ENCODE measurements at places on chromosomes 6 and 20.

- DNase-seq = no peak
These were observed 78.4 kb upstream of the FBXL4 start for GRCh38 chr6:99026135-99026534.

DNA sequence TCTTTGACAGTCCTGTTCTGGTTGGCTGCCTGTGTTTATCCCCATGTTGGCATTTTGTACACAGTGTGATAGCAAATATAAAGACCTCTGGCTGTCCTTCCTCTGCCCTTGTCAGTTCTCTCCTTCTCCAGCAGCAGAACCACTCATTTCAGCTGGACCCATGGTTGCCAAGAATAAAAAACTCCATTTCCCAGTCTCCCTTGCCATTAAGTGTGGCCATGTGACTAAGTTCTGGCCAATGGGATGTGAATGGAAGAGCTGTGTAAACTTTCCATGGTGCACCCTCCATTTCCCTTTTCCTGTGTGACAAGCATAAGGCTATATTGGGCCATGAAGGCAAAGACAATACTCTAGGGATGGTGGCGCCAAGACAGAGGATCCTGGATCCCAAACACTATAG lies 78.4 kb upstream of the TBC1D7 start:
- no peak for DNase-seq

GRCh38 chr20:25676164-25676809 lies 20.4 kb downstream of the ZNF337 start:
- DNase-seq = no peak

GRCh38 chr20:63122626-63123025 lies 93.3 kb downstream of the YTHDF1 start:
- no peak for DNase-seq

DNA sequence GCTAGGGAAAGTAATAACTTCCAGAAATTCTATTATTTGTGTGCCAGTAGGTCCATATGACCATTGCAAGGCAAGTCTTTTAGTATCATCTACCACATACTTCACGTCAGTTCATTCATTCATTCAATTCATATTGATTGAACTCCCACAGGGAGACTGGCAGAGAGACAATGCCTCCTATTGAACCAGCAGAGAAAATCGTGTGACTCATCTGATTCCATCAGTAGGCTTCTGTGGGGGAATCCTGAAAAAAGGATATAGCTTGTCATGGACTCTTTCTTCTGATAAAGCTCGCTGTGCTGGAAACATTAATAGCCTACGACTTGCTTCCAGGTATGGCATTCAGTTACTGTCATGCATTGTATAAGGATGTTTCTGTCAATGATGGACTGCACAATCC lies 45.3 kb upstream of the CNR1 start:
- no peak for DNase-seq

DNA sequence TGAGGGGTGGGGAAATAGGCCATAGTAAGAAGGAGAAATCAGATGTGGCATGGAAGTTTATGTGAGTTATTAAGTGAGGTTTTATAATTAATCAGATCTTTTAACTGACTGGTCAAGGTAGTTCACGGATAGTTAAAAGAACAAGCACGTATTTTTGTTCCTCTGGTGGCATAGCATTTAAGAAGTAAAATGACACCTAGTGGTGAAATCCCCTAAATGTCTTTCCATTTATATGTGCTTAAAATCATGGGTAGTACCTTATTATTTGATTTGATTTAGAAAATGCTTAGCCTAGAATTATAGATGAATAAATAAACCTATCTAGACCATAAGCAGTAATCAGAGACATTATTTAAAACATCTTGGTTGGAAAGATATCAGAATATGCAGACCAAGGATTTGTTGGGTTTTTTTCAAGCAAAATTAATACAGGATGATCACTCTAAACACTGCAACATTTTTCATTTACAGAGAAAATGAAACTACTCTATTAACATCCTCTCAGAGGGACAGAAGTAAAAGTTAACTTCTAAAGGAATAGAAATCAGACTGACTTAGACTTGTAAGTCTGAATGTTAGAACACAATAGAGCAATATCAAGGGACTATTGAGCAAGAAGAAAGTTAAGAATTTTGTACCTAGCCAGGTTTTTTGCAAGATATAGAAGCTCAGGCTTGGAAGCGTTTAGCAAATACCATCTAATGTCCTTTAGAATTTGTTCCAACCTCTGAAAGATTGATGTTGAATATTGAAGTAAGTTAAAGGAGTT lies 81.1 kb downstream of the STXBP5 start:
- DNase-seq = no peak

DNA sequence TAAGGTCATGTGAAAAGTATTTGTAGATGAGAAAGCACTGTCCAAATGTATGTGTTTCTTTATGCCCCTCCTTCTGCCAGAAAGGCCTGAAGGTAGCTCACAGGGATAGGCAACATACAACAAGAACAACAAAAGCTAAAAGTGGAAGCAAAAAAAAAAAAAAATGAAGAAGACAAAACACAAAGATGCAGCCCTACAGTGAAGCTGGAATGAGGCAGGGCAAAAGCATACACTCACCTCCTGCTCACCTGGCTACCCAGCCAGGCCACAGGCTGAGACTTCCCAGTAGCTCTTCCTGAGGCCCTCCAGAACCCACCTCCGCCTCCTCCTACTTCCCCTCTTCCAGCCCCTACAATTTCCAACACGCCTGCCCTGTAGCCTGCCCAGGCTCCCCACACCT lies 2.4 kb downstream of the UNC5CL start:
- no peak for DNase-seq

DNA sequence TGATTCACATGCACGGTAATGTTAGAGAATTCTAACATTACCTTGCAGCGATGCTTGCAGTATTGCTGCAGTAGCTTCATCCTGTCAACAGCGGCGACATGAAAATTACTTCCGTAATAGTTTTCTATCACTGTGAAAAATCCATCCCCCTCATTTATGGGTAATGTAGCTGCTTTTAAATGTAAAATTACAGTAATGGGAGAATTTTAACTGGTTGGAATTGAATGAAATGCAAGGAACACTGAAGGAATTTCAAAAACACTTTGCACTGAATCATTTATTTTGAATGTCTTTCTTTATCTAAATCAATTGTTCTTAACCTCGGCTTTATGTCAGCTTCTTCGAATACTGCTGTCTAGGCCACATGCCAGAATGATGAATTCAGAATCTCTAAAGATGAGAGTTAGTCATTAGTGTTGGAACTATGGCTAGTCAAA lies 102.4 kb upstream of the HIVEP1 start:
- no peak for DNase-seq

DNA sequence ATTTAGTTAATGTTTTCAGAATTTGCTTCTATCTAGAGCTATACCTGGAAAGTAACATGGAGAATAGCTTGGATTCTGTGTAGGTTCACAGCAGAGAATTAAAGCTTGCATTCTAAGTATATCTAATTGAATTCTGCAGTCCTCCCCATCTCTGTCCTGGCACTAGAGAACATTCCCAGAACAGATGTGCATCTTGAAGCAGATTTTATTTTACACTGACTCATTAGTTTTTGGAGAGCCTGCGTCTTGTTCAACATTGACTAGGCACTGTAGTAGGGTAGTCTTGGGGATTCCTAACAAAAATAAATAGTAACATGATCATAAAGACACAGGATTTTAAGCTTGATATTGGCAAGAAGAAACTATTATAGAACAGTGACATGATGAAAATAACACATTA lies 36.2 kb upstream of the BAG2 start:
- DNase-seq = no peak

GRCh38 chr6:43058531-43058930 lies 703 bp downstream of the MRPL2 start:
- no peak for DNase-seq

DNA sequence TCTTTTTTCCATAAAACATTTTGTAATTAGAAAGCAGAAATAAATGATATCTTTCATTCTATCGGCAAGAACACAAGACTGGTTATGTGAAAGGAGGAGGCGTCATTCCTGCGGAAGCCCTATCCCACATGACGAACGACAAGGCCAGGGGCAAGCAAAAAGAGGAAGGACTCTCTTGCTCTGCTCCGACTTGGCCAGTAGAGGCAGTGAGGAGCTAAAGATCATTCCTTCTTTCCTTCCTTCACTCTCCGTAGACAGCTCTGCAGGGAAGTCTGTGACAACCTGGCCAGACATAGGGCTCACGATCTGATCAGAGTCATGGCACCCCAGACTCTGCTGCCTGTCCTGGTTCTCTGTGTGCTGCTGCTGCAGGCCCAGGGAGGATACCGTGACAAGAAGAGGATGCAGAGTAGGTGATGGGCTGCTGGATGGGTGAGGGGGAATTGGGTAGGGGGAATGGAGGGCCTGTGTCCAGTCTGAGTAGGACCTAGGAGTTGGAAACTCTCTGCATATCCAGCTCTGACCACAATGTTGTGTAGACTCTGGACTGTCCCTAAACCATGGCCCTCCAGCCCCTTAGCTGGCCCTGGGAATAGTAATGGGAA lies at the start of gene WFDC10A:
Gene WFDC10A (plus strand): TSS at position 244 of the 605 bp plus-strand sequence. CDS start 75 bp downstream, at position 319.
- no peak for DNase-seq

DNA sequence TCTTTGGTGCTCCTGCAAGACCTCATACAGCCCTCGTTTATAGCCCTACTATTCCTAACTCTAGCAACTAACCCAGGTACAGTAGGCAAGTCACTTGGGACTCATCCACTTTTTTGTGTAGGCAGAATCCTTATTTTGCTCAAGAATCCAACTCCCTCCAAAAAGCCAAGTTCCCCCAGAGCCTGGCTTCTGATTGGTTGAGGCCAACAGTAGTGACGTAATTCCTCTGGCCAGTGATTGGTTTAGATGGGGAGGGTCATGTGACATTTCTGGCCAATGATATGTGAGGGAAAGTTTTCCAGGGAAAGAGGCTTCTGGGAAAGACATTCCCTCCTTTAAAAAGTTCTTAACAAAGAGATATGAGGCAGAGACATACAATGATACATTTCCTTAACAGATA lies 32.1 kb downstream of the KIAA1755 start:
- no peak for DNase-seq

GRCh38 chr6:89970072-89970471 lies 75.8 kb downstream of the GJA10 start:
- no peak for DNase-seq

DNA sequence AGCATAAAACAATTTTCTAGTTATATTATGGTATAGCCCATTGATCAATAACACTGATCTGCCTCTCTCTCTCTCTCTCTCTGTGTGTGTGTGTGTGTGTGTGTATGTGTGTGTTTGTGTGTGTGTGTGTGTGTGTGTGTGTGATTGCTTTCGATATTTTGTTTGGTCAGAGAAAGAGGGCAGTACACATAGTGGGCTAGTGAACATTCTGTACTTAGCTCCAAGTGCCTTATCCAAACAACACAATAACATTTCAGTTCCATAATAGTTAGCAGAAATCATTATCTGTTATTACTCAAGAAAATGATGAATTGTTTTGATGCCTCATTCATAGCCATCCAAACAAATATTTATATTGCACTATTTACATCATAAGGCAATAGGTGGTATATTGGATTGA lies 979.1 kb upstream of the CITED2 start:
- DNase-seq = no peak

- no peak for DNase-seq
These were observed 99.1 kb upstream of the DUSP22 start for GRCh38 chr6:193180-193579.

DNA sequence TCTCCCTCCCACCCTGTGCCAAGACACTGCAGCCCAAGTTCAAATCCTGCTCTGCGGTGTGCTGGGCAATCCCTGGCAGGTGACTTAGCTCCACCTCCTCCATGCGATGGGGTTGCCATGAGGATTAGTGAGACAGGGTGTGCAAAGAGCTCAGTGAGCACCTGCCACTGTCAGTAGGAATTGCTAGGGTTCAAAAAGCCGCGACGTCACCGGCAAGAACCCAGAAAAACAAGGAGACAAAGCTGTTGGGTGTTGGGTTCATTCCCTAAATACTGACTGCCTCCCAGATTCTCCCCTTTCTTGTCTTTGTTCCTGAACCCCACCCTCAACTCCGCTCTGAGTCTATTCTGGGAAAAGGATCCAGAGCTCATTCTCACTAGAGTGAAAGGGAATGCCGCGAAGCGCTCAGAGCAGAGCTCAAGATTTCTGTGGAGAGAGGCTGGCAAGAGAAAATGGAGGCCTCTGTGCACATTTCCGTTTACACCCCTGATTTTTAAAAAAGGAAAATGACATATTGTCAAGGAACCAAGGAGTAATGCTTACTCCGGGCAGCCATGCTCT lies 13.3 kb downstream of the PMEPA1 start:
- DNase-seq = no peak

GRCh38 chr20:21808863-21809664 lies 103.6 kb downstream of the PAX1 start:
- DNase-seq = peak; percentile 4

DNA sequence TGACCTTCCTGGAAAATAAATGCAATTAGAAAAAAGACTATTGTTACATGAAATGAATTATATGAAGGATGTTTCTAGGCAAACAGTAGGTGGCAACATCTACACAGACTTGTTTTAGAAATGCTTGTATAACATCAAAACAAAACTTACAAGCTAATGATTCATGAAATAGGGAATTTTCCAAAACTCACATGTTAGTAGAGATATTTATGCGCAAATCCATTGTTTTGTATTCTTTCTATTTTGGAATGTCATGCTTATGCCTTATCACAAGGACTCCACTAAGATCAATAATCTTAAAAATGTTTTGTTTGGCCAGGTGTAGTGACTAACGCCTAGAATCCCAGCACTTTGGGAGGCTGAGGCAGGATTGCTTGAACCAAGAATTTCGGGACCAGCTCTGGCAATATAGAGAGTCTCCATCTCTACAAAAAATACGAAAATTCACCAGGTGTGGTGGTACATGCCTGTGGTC lies 32.3 kb upstream of the LGSN start:
- DNase-seq = no peak

DNA sequence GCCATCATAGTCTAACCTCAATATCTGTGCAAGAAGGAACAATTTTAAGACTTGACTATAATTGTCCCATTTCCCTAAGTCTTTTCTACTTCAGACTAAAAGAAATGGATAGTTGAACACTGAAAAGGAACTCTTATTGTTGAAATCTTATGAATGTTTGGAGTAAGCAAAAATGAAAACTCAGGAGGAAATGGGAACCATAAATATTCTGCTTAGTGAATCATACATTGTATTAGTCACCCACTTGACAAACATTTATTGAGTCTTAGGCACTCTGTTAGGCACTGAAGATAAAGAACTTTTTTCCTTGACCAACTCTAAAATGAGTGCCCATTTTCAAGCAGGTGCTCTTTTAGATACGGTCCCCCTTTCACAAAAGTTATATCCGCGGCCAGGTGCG lies 8.7 kb downstream of the CCDC170 start:
- DNase-seq = no peak

Measured in stimulated activated CD4-positive, alpha-beta T cell treated with anti-CD3 and anti-CD28 coated beads, Interleukin-1b, Interleukin-23, amount 100 ng/mL, for 1 hour (primary cell).